ENCODE measurements at places on chromosomes 3 and 15.

- DNase-seq, result no peak
These were observed 86.9 kb upstream of the PRR23E start for GRCh38 chr3:127106053-127106452.

GRCh38 chr15:77818484-77819047 lies 185.9 kb upstream of the LINGO1 start:
- no peak for DNase-seq

DNA sequence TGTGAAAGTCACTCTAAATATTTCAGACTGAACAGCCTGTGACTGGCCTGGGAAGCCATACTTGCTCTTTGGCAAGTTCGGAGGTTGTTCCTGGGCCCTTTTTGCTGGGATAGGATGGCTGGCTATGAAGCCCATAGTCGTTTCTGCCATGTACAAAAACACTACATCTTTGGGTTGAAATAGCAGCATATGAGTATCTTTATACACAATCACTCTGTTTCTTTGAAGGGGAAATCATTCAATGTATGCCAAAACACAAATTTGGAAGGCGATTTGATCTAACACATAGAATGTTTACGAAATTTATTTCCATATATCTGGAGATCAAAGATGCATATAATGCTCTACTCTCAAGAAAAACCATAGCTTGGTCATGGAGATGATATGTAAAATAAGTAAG lies 192.9 kb downstream of the SQOR start:
- no peak for DNase-seq

- DNase-seq, result no peak
These were observed 247.8 kb downstream of the VPS13C start for GRCh38 chr15:61812476-61812875.

DNA sequence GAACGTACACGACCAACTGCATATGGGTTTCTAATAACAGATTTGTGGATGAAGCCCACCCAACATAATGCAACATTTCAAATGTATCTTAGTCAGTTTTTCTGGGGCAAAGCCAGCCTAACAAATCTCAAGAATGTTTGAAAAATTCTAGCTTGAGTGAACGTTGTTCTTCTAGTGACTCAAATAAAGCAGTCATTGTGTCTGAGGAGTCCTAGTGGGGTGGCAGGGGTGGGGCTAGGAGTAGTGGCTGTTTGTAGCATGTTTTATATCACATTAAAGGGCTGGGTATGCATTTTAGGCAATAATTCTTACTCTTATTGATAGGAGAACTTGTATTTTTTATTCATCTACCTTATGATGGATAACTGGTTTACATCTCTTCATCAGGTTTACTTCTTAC lies 6.0 kb downstream of the B3GNT5 start:
- DNase-seq, result no peak
